Left ventricle myocardium superior (tissue), 1 donor: ENCODE measurements at places on chromosomes 5 and 9. TPM values are rescaled to one million over a fixed set of nuclear protein-coding genes. Genes with fewer than 3 reads are reported as not detected.

DNA sequence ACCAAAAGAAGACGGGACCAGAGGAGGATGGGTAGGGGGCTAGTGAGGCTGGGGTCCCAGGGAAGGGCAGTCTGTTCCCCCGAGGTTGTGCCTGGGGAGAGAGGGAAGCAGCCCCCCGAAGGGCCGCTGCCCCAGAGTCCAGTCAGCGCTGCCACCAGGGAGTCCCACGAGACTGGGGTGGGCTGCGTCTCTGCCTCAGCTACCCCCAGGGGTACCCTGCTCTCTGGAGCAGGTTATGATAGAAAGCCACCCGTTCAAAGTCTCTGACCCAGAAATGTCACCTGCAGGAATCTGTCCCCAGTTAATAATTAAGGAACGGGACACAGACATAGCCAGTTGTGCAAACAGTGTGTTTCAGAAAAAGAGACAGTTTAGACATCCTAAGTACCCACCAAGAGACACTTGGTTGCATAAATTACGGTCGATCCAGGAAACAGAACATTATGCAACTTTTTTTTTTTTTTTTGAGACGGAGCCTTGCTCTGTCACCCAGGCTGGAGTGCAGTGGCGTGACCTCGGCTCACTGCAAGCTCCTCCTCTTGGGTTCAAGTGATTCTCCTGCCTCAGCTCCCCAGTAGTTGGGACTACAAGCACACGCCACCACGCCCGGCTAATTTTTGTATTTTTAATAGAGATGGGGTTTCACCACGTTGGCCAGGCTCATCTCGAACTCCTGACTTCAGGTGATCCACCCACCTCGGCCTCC lies 10.7 kb upstream of the AGPAT2 start:
- no peak for DNase-seq

- DNase-seq: no peak
These were observed 364.2 kb downstream of the MAT2B start for GRCh38 chr5:163869581-163869980.

- DNase-seq: no peak
These were observed 26.6 kb downstream of the RAB24 start for GRCh38 chr5:177276886-177277285.

DNA sequence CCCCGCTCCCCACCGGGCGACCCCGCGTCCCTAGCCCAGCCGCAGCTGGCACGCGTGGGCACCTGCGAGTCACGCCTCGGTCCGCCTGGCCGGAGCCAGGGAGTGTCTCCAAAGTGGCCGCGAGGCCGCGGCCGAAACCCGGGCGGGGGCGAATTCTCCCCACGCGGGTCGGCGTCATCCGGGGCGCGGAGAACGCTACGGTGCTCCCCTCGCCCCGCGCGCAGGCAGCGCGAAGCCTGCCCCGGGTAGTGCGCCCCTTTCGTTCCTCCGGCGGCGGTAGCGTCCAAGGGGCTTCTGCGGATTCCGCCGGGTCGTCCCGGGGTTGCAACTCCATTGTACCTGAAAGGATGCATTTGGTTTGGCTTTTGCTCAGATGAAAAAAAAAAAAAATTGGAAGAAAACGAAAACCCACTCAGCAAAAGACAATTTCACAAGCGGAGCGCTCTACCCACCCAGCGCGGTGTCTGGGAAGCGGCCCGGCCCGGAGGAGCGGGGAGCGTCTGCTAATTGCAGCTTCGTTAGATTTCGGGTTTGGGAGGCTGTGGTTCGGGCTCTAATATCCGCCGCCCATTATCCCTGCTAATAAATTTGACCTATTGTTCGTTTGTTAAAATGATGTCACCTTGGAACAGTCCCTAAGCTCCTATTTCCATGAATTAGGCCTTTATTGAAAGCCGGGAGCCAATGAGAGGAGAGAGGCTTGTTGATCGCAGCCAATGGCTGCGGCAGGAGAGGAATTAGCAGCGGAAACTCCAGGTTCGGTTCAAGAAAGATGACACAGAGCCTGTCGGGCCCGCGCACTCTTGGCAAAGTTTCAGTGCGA lies at the start of gene TLX3:
Gene TLX3, plus strand, starts transcription at position 796 of the 823 bp plus-strand sequence. CDS start 118 bp downstream, outside the sequence.
- DNase-seq: no peak

DNA sequence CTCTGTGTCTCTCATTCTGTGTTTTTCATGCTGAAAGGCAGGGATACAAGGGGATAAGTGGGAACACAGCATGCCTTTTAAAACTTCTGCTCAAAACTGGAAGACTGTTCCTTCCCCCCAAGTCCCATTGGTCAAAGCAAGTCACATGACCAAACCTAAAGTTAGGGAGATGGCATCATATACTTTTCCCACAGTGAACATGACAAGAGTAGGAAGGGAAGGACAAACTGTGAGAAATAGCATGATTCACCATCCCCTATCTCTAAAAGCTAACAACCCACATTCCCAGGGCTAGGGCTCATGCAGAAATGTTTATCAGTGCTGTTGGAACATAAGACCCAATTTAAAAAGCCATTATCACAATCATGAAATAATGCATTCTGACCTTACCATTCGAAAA lies 24.2 kb upstream of the SHISAL2B start:
- DNase-seq: no peak

DNA sequence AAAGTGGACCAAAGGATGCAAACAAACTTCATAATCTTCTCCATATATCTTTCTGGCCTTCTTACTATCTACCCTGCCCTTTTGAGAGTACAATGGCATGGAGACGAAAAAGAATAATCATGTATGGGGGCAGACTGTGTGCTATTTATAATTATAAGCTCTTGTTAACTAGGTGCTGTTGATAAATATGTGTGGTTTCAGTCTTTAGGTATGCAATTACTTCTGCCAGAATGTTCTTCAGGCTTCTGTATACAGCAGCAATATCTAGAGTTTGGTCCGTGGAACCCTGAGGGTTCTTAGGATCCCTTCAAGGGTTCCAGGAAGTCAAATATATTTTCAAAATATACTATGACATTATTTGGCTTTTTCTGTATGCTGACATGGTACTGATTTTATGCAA lies 20.5 kb upstream of the PRR16 start:
- DNase-seq: no peak

DNA sequence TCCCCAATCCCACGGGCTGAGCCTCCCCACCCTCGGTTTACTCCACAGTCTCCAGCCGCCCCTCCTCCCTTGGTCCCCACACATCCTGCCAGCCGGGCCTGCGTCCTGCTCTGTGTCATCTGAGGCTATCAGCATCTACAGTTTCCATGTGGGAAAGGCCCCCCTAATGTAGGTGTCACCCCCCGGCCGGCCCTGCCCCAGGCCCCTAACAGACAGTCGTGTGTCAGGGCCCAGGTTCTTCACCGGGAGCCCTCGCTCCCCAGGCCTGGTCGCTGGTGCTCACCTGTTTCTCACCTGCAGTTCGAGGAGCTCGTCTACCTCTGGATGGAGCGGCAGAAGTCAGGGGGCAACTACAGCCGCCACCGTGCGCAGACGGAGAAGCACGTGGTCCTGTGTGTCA lies 62.7 kb downstream of the KCNT1 start:
- DNase-seq: no peak

- DNase-seq: no peak
These were observed 8.2 kb downstream of the SPATA31E1 start for GRCh38 chr9:87890837-87891236.

- peak; percentile 36 for DNase-seq
These were observed 10.9 kb downstream of the QRFP start for GRCh38 chr9:130885484-130886375.

DNA sequence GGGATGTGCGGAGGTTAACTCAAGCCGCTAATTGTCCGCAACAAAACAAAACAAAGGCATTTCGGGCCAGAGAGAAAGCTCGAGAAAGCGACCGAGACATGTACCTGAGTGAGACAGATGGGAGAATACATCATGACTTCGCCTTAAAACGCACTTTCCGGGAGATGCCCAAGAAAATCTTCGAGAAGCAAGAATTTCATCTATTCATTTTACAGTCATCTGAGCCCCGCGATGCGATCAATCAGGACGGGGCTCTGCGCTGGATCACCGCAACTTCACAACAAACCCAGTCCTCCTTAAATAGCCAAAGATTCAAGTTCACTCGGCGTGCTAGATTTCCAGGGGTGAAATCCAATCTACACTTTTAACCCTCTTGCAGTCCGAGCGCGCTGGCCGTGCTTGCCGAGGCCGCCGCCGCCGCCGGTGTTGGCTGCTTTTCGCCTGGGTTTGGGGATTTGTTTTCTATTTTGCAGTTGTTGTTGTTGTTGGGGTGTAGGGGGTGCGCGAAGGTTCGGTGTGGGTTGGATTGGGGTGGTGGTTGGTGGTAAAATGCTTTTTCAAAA lies 482 bp downstream of the NFIB start:
- DNase-seq: peak; percentile 47

- DNase-seq: no peak
These were observed 133.7 kb downstream of the NMUR2 start for GRCh38 chr5:152271420-152271819.

DNA sequence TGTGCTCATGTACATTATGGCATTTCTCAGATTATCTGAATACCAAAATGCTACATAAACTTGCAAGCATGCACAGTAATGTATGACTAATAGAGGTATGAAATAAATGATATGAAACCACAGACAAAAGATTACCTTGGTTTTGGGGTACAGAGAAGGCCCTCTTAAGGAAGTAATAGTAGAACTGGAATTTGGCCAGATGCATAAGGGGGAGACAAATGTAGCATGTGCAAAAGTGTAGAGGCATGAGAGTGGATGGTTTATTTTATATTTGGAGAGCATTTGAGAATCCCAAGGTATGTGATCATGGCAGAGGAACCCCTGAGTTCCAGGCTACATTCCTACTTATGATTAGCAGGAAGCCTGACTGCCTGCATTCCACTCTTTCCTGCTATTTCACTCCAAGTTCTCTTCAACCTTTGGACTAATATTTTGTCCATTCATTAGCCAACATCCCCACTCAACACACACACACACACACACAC lies 74.2 kb downstream of the MAMDC2 start:
- DNase-seq: no peak

- DNase-seq: no peak
These were observed 170.0 kb downstream of the AUH start for GRCh38 chr9:91191411-91192380.

GRCh38 chr5:153372425-153373129 lies 117.9 kb upstream of the GRIA1 start:
- no peak for DNase-seq

DNA sequence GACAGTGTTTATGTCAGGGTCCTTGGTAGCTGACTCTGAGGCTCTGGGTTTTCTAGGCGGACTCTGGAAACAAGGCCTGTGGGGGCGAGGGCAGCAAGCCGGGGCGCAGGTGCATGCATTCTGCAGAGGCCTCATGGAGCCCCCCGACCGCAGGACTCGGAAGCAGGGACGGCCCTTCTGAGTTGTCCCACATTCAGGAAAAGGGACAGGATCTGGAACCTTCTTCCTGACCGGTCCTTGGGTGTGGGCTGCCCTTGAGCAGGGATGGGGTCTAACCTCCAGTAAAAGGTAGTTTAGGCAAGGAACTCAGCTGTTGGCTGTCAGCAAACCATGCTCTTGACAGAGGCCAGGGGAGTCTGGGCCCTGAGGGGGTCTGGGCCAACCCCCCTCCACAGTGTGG lies 7.4 kb upstream of the COL5A1 start:
- peak; percentile 7 for DNase-seq

GRCh38 chr5:54093861-54094260 lies 216.5 kb downstream of the ARL15 start:
- no peak for DNase-seq

DNA sequence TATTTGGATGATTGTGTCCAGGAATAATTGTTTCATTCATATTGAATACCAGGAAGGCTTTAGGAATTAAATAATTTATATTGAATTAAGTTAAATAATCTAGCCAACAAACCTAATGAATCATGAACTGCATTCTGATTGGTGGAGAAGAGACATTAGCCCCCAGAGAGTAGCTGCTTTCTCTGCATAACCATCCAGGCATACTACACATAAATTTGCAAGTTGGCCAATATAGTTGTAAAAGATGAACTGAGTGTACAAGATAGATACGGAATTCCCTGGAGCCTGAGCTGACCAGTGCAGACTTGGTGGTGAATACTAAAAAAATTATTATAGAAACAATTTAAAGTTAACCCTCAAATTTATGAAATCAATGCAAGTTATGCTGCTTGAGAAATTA lies 311.8 kb upstream of the KIF2A start:
- DNase-seq: no peak

DNA sequence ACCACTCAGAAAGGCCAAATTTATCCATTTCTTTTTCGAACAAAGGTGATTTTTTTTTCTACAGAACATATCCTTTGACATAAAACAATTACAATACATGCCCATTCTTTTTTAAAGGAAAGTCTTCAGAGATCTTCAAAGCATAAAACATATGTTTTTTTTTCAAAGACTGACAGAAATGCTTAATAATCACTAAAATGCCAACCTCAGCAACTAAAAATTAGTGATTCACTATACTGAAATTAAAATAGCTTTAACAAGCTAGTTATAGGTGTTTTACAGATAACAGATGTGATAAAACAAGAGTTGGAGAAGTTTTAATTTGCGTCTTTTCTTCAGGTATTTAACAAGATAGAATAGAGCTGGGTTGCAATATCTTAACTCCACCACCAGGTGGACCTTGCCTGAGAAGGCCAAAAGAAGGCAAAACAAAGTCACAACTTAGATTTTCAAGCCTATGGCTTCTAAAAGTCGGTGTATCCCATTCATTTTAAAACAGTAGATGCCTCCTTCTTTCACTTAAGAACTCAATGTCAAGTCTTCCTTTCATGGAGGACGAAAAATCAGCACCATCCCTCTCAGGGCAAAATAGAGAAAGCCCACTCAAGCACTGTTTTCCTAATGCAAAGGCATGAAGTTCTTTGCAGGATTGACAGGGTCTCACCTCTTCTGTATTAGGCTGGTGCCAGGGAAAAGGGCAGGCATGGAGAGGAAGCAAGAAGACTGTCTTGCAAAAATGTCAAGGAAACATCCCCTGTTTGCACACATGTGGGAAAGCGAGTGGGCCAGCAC lies 31.1 kb upstream of the CPLX2 start:
- no peak for DNase-seq

GRCh38 chr5:91332267-91333045 lies 50.7 kb downstream of the ARRDC3 start:
- no peak for DNase-seq

DNA sequence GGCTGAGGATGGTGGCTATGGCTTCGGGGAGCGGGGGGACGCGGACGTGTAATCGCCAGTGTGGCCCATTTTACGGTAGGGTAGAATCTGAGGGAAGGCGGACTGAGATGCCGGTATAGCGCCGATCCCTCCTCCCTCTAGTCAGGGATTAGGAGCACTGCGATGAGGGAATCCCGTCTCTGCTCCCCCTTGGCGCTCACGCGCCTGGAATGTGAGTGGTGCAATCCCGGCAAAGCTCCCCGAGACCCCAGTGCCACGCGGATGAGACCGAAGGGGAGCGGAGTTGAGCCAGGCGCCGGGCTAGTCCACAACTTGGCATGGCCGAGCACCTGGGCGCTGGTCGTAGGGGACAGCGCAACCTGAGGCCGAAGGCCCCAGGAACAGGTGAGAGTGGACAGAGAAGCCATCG lies 2.2 kb downstream of the NPR3 start:
- peak; percentile 34 for DNase-seq

- no peak for DNase-seq
These were observed 161.9 kb downstream of the MAPKAP1 start for GRCh38 chr9:125544988-125545651.

ADGRD2 gene
- total RNA-seq: not detected

ELAVL2 gene
- total RNA-seq: not detected

IFNA13 gene
- not detected for total RNA-seq

TGFBR1 gene
- 12.3 TPM for total RNA-seq

FIBCD1 gene
- 0.40 TPM for total RNA-seq

APBA1 gene
- 1.7 TPM for total RNA-seq

DNAI1 gene
- not detected for total RNA-seq

PCDHGB5 gene
- total RNA-seq: 6.4 TPM

FOXD4L5 gene
- not detected for total RNA-seq

OR1Q1 gene
- not detected for total RNA-seq

TMEFF1 gene
- not detected for total RNA-seq

HSPA9 gene
- 311 TPM for total RNA-seq
